ENCODE measurements at places on chromosomes 12 and 14.
A peak's percentile ranks its signal among the peaks of the same experiment; 100 is the strongest.

DNA sequence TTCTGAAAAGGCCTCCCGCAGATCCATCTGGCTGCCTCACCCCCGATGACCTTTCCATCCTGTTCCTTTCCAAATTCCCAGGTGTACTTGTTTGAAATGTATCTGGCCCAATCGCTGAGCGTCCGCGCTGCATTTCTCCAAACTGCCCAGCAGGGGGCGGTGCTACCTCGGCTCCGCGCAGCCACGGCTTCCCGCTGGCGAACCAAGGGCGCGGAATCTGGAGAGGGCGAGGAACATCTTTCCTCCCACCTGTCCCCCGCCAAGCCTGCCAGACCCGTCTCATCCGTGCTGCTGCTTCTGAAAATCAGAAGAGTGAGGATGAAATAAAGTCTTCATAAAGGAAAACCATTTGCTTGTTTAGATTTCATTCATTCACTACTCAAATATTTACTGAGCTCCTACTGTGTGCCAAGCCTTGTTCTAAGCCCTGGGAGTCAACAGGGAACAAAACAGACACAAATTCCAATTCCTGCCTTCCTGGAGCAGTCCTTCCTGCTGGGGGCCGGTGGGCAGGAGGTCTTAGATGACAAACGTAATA is 16.8 kb upstream of the MYL2 start:
- peak; percentile 47 for DNase-seq

DNA sequence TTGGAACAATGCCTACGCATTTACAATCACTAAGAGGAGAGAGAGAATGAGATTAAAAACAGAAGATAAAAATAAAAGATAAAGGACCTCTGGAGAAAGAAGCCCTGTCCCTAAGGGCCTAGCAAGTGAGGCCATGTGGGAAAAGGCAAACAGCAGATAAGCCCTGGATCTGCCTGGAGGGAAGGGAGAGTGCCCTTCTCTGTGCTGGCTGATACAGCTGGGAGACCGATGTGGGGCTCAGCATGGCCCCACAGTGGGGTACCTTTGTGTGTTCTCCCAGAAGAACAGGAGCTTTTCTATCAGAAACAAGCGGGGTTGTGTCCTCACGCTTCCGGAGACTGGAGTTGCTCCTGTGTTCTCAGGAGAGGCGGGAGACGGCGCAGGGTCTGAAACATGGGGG is 59.9 kb downstream of the TMCC3 start:
- no peak for DNase-seq

GRCh38 chr14:54929556-54929955 is 26.9 kb upstream of the GCH1 start:
- DNase-seq: no peak

- no peak for DNase-seq
Observed at GRCh38 chr12:77251799-77252198, 186.4 kb upstream of the E2F7 start.

- peak; percentile 9 for DNase-seq
Observed at GRCh38 chr12:69329669-69330428, 18.3 kb upstream of the LYZ start.

GRCh38 chr12:31591380-31591901 is 505 bp upstream of the DENND5B start:
- peak; percentile 30 for DNase-seq

DNA sequence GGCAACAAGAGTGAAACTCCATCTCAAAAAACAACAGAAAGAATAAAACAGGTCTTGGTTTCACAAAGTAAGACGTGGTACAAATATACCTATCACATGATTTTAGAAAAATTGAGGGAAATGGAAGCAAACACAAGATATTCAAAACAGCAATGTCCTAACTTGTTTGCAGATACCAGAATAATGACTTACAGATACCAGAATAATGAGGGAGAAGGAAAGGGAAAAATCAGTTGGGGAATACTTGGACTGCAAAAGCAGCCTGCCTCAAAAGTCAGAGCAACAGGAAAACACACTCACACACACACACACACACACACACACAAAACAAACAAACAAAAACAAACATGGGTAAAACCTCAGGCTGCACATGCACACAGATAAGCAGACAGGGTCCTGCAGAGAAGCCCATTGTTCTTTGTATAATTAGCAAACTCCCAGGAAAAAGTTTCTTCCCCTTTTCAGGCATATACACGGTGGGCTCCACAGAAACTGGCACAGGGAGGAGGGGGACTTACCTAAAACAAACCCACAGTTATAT is 65.7 kb upstream of the CAPRIN2 start:
- no peak for DNase-seq

DNA sequence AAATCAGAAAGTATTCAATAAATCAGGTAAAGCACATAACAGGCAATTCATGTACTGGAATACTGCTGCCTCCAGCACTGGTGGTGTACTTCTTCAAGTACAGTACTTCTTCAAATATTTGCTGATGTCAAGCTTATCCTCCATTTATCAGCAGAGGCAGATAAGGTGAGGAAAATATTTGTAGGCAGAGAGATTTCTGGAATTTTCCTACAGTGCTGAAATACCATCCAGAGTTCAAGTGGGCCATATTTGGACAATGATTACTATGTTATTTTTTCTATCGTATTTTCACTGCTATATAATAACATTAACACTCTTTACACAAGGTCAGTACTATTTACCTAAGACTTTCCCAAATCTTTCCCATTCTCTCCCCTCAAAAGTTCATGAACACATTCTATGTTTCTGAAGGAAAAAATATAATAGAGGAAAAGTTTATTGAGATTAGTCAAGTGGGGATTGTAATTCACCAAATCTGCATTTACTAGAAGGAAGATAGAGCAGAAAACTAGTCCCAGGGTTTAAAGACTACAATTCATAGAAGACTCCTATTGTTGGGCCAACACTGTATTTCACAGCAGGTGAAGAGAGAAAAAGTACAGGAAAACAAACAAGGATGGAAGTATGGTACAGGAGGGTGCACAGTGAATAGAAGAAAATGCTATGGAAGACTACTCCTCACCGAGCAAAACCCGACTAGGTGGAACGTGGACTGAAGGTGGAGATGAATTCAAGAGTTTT is 141.1 kb downstream of the PAWR start:
- peak; percentile 28 for DNase-seq

GRCh38 chr14:77024171-77024691 is 4.3 kb downstream of the IRF2BPL start:
- peak; percentile 83 for DNase-seq

DNA sequence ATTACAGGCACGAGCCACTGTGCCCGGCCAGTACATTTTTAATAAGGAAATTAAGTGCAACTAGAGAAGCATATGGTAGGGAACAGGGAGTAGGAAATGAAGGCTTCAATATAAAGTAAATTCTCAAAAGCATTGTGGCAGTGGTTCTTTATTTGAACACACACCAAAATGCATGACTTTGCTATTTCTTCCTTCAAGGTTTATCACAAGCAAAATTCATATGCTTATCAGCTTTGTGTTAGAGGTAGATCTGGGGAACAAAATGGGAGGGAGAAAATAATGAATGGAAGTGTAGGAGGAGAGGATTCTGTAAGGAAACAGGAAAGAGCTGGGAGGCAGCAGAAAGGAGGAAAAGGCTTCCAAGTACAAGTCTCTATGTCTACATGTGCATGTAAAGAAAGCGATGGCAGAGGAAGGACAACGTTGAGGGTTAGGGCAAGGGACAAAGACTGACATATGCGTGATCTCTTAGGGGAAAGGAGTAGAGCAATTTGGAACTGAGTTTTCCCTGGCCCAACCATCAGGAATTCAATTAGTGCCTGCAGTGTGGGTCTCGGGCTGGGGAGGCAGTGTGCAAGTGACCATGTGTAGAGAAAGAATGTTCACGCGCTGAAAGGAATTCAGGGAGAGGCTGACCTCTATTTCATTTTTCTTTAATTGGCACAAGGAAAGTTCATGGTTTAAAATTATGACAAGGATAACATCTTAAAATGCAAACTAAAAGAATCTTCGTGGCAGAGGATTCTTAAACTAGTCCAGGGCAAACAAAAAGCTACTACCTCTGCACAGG is 22.9 kb upstream of the RASSF8 start:
- no peak for DNase-seq

GRCh38 chr12:96047229-96048211 is 12.1 kb upstream of the LTA4H start:
- peak; percentile 83 for DNase-seq

GRCh38 chr12:59444932-59445331 is 150.9 kb upstream of the SLC16A7 start:
- DNase-seq: peak; percentile 7

GRCh38 chr12:46126050-46126727 is 135.8 kb upstream of the SCAF11 start:
- DNase-seq: no peak

- DNase-seq: no peak
Observed at GRCh38 chr12:71772735-71773134, 18.1 kb downstream of the RAB21 start.

GRCh38 chr14:44812672-44813071 is 149.1 kb downstream of the KLHL28 start:
- DNase-seq: no peak

DNA sequence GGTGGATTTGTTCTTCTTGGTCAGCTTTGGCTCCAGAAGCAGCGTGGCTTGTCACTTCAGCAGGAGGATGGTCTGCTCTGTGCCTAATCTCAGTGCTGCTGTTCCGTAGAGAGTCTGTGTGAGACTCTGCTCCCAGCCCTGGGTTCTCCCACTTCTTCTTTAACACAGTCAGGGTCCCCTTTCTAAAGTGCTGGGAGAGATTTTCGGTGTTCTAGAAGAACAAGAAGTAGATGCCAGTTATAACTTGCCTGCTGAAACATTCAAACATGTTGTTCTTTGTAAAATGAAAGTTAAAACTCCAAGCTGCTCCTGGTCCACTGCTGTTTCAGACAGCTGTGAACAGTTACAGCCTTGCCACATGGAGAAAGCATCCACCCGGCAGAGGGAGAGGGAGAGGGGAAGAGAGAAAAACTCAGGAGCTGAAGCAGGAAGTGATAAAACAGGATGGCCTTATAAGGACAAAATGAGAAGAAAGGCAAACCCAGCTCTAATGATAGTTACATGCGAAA is 55.2 kb upstream of the CERS5 start:
- DNase-seq: peak; percentile 72

DNA sequence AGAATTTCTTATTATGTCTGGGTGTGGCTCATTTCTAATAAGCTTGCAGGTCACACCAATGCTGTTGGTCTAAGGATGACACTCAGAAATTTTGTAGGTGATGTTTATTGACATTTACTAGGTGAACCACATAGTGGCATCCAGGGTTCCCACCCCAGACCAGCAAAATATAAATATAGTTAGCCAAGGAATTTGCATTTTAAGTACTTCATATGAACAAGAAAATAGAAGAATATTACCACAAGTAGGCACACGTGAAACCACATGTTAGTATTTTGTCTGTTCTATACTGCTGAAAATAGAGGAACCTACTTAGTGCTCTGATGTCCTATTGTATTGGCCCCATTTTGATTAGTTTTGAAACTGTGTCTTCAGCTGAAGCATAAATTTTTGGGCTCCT is 71.1 kb downstream of the USP15 start:
- DNase-seq: no peak

GRCh38 chr12:53381731-53382630 is 2.0 kb downstream of the SP1 start:
- DNase-seq: peak; percentile 97

- DNase-seq: no peak
Observed at GRCh38 chr14:75213172-75213571, 36.8 kb upstream of the TMED10 start.

DNA sequence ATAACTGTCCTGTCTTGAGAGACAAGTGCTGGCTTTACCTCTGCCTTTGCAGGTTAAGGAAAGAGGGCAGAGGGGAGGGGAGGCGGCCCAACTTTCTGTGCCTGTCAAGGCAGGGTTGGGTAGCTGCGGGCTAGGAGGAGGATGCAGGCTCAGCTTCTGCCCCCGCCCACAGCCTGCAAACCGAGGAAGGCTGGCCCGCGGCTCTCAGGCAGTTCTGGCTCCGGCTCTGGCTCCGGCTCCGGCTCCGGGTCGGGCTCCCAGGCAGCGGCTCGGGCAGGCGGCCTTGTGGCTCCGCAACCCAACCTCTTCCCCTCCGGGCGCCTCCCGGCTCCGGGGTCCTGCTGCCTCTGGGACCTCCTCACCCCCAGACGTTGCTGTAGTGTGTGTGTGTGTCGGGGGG is 92.9 kb downstream of the TMEM30B start:
- no peak for DNase-seq

GRCh38 chr12:94677778-94678177 is 27.4 kb upstream of the TMCC3 start:
- peak; percentile 22 for DNase-seq

DNA sequence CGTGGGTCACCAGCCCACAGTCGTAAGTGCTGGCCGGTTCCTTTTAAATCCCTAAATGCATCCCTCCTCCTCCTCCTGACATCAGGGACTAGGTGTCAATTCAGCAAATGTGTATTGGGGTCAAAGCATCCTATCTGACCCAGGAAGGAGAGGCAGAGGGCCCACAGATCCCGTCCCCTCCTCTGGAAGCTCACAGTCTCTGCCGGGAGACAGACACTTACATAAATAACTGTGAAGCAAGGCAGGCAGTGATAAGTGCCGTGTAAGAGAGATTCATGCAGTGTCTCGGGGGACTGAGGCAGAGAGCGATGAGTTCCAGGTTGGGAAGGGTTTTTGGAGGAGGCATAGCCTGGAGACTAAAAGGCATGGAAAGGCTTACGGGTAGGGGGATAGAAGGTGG is 44.1 kb downstream of the HRK start:
- DNase-seq: no peak

DNA sequence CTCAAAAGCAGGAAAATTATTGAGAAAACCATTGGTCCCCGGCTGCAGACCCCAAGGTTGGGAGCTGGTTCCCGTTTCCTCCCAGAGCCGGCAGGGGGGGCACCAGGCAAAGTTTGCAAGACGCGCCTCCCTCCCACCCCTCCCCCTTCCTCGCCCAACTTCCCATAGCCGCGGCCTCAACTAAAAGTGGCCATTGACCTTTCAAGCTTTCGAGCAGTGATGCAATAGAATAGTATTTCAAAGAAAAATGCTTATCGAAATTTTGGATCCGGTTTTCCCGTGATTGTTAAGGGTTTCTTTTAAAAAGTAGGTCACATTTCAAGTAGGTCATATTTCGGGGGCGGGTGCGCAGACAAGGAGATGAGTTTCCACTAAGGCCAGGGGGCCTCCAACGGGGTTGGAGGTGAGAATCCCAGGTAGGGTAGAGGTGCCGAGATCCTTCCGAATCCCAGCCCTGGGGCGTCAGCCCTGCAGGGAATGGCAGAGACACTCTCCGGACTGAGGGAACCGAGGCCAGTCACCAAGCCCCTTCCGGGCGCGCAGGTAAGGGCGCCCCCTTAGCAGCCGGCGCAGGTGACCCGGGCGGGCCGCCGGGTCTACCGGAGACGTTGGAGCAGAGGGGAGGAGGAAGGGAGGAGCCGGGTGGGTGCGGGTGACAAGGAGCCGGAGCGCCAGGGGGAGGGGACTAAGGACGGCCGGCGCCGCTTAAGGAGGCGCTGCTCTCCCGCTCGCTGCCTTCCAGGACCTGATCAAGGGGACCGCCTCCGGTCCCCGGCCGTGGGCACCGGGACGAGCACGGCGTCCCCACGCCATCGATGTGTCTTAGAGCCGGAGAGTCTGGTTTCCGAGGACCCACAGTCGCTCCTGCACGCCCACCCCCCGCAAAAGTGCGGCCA is 2.6 kb upstream of the SOCS2 start:
- peak; percentile 77 for DNase-seq

DNA sequence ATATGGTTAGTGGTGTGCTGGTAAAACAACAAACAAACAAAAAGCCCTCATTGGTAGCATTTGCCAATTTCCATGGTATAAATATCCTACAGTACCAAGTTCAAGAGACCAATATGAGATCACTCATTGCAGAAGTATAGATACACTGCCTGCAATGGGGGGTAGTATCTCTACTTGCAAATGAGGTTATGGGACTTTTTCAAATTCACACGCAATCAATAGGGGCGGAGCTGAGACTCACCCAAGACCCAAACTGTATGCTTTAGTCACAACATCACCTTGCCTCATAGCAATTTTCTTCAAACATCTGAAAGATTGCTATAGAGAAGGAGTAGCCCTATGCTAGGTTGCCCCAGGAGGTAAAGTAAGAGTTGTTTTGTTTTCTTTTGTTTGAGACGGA is 93.7 kb downstream of the VCPKMT start:
- DNase-seq: no peak

Measured in kidney tubule cell (primary cell).